ENCODE measurements at places on chromosomes 2 and 18.

DNA sequence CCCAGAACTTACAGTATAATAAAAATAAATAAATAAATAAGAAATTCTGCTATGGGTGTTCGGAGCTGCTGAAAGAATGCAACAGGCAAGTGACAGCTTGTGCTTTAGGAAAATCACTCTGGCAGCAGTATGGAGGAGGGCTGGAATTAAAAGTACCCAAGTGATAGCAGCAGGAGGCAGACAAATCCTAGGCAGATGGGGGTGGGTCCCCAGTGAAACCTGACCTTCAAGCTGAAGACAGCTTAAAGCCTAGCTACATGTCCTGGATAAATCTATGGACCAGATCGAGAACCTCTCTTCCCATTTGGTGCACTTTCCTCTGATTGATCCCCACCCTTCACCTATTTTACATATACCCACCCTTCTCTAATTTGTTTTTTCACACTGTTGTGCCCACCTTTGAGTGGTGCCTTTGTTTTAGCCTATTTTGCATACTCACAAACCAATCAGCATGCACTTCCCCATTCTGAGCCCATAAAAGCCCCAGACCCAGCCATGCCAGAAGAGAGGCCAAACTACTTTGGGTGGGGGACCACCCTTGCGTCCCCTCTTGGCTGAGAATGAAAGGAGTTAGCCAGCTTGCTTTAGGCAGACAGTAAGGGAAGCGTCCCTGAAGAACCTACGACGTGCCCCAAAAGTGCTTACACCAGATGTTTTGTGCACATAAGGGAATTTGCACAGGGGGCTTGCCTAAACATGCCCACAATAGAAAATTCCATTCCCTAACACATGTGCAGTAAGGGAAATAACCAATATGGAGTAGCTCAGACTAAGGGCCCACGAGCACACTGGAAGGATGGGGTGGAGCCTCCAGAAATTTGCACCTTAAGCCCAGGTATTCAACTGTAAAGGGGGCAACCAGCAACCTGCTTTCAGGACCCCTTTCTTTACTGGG, 3.0 kb downstream of the METTL8 start:
- no peak for DNase-seq

- peak; percentile 58 for DNase-seq
Measured at GRCh38 chr18:79522451-79523205, 126.9 kb downstream of the NFATC1 start.

GRCh38 chr2:151922845-151923666, 94.8 kb upstream of the ARL5A start:
- DNase-seq: peak; percentile 81

DNA sequence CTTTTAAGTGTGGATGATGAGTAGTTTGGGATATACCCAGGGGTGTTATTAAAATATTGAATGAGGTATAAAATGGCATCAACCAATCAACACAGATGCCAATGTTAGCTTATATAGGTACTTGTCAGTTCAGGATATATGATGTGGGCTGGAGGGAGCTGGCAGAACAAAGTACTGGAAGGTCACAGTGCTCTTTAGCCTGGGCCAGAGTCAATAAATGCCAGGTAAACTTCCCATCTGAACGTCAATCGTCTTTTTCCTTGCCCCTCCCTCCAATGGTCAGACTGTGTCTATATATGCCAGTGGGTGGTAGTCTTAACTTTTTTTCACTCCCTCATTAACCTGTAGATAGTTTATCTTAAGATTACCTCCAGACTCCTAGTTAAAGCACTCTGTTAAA, 140.8 kb upstream of the RBMS1 start:
- DNase-seq: no peak

GRCh38 chr2:226694586-226695284, 104.9 kb downstream of the IRS1 start:
- no peak for DNase-seq

DNA sequence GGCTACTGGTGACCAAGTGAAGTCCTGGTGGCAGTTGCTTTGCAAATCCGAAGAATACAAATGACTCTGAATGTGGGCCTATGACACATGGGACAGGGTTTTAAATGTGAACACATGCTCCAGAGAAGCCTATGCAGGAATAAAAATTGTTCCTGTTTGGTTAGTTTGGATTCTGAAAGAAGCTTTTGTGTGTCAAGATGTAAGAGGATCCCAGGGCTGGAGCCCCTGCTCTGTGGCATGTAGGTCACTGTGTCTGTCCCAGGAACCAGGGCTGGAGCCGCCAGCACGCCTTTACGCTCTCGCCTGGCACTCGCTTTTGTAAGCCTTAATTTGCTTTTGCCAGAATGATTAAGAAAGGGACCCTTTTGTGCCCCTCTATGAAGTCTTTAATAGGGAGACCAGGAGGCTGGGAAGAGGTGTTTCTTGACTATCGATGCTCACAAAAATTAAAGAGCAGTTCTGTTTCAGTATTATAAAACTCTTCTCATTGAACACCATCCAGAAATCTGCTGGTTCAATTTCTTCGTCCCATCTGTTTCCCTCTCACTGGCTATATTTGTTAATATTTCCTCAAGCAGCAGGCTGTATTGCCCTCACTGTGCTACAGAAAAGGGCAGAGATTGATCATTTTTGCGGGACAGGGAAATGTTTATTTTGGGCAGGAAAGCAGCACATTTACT, 532.7 kb upstream of the POU3F3 start:
- DNase-seq: no peak

DNA sequence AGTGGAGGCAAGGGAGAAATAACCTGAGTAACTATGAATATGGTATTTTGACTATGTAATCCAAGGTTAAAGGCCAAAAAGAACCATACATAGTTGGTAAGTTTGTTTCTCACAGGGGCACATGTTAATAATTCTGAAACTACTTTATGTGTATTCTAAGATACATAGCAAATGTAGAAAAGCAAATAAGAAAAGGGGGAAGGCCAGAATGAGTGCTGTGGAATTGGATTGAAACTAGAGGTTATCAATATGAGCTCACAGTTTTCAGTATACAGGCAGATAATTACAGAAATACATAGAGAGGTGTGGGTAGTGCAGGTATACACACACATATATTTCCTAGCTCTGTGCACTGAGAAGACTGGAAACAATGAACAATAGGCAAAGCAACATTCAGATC, 13.7 kb downstream of the INO80C start:
- DNase-seq: no peak

GRCh38 chr18:76445275-76445674, 49.8 kb downstream of the ZNF516 start:
- DNase-seq: no peak

DNA sequence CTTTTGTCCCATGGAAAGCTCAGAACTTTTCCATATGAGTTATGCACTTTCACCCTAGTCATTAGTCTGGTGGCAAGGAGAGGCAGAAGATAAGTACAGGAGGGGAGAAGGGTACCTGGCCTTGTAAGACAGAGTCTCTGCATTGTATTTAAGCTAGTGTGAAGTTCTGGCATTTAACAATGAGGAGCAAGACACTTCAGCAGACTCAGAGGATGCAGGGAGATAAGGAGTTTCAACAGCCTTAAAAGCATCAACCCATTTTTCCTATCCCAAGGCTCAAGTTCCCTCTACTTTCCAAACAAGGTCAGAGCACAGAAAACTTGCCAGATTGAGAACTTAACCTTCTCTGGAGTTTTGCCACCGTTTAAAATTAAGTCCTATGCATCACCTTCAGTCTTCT, 348.2 kb upstream of the VRK2 start:
- DNase-seq: no peak

DNA sequence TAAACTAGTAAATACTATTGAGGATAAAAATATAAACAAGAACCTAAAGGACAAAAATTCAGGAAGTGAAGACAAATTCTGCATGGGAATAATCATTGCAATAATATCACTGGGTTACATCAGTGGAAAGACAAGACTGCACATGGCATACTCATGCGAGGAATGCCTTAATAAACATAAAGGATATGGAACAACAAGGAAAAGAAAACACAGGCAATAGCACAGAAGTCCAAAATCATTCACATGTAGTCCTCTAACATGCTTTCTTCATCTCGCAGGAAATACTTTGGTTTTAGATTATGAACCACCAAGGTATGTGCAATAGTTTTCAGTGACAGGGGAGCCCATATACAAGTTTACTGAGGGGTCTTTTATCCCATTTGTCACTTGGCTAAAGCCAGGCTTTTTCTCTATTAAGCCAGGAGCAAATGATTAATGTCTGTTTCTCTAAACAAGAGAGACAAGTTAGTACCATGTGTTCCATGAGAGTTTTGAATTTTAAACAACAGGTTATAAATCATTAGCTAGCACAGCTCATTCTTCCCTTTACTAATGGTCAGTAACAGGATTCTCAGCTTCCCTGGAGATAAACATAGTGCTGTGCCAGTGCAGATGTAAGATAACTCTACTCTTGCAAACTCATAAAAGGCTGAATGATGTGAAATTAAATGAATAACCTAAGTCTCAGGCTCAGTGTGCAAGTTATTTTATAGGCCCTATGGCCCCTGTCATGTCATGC, 353.6 kb upstream of the FSIP2 start:
- DNase-seq: no peak

GRCh38 chr2:198715302-198715835, 742.4 kb downstream of the SATB2 start:
- no peak for DNase-seq

GRCh38 chr2:128589681-128590080, 271.0 kb upstream of the HS6ST1 start:
- DNase-seq: no peak

- DNase-seq: peak; percentile 63
Measured at GRCh38 chr2:118169359-118170005, 81.2 kb downstream of the INSIG2 start.

- no peak for DNase-seq
Measured at GRCh38 chr2:238899386-238899785, 51.5 kb downstream of the TWIST2 start.

DNA sequence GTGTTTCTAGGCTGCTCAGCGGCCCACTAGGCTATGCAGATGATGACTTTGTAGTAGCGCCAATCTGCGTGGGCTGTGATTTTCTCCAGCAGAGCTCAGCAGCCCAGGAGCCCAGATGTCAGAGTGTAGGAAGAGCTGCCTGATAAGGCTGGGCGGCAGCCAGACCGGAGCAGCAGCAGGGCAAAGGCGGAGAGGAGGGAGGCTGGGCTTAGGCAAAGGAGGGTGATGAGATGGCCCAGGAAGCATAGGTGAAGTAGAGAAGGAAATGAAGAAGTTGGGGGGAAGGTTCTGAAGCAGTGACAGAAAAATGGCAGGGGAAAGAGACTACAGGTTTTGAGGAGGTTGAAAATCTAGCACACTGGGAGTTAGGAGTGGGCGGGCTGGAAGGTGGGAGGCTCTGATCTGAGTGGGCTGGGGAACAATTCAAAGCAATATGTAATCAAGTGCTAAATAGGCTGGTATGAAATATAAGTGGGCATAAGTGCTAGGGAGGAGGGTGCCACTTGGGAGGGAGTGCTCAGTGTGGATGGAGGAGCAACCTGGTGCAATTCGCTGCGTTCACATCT, 50.6 kb upstream of the STPG4 start:
- no peak for DNase-seq

- DNase-seq: no peak
Measured at GRCh38 chr18:63192126-63192884, 127.3 kb downstream of the BCL2 start.

GRCh38 chr2:212815453-212815852, 276.9 kb upstream of the ERBB4 start:
- no peak for DNase-seq

DNA sequence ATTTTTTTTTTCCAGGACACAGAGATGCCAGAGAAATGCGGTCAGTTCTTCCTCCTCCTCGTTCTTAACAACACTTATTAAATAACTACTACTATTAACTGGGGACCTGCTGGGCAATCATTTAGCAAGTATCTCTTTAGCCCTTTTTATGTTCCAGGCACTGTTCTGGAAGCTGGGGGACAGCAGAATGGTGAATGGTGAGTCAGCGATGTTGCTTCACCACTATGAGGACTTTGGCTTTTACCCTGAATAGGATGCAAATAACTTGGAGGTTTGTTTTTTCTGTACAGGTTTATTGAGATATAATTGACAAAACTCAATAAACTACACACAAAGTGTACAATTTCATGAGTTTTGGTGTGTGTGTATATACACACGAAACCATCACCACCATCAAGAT, 179.9 kb upstream of the MSH6 start:
- DNase-seq: no peak

DNA sequence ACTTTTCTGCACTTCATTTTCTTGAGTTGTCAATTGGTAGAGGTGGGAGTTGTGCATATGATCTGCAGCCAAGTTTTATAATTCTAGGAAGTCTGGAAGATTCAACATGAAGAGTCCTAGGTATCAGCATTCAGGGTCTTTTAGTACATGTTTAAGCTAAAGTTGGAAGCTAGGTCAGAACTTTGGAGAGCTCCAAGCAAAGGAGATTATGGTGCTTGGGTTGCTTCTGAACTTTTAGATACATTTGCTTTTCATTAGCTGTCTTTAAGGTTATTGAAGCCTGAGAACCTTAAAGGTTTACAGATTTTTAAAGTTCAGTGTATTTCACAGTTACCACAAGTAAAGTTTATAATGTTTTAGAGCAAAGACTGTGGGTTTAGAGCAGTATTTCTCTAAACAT, 85.5 kb downstream of the EPC2 start:
- no peak for DNase-seq

GRCh38 chr2:30379481-30379880, 67.6 kb upstream of the LCLAT1 start:
- DNase-seq: no peak

DNA sequence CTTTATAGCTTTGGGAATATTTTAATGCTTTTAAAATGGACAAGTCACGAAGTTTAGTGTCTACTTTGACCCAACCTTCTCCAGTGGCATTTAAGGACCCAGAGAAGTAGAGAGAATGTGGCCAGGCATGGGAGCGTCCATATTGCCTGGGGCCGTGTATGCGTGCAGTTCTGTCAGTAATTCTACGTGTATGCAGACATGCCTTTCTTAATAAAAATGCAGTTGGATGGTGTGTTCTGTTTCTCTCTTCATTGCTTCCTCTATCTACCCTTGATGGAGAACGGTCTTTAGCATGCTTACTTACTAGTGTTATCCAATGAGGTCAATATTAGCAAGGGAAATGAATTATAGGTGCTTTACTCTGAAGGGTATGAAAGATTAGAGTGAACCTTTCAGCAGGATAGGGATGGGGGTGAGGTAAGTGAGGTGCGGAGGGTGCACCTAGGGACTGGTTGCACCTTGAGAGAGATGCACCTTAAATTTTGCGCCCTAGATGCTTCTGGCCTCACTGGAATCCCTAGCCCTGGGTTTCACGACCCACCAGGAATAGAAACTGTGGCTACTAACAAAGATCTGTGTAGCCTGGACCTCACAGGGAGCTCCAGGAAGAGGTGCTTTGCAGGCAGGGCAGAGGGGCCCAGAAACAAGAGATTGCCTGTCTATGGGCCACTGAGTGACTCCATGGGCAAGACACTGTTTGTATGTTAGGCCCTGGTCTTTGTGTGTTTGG, 194.3 kb downstream of the MYCN start:
- DNase-seq: no peak

DNA sequence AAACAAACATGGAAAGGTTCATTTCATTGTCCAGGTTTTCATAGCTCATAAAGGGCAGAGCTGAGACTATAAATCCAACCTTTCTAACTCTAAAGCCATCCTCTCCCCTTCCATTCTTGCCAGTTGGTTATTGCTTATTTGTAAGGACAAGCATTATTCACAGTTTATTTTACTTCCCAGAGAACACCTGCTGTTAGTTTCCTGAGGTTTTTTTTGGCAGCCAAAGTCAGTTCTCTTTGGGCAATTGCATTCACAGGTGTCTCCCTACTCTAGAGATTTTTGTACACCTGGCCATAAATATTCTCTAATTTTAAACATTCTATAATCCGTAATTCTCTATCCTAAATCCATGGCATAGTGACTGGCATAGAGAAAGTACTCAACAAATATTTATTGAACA, 87.3 kb upstream of the SPHKAP start:
- no peak for DNase-seq

Data from sciatic nerve (tissue), 2 donors.